ENCODE measurements at places on chromosomes 12 and 14.

GRCh38 chr14:104051092-104051813, 34.2 kb upstream of the ASPG start:
- DNase-seq = no peak

- DNase-seq = no peak
Measured at GRCh38 chr12:93547778-93548177, 24.7 kb upstream of the SOCS2 start.

DNA sequence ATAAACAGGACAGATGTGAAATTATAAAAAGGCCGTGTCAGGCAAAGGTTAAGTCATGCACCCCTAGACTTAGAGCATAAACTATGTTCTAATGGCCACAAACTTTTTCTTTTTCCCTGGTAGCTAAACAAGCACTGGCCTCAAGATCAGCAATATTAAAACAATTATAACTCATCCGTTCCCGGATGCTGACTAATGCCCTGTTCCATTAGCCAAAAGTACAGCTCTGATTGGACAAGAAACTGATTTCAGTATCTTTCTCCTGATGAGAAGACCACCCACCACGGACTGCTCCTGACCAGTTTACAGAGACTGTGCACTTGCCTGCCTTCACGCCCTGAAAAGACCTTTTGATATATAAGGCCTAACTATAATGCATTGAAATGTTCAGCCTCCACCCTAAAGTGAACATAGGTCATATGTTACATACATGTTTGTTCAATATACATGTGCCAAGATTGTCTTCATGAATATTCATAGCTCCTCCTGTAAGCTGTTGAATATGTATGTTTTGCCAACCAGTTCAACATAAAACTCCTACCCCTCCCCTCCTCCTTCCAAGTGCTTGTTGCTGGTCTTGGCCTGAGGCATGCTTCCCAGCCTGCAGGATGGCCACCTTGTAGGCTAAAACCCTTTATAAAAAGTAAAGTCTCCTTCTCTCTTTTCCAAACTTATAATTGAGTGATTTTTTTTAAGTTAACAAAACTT, 162.0 kb downstream of the IPO8 start:
- DNase-seq = no peak

DNA sequence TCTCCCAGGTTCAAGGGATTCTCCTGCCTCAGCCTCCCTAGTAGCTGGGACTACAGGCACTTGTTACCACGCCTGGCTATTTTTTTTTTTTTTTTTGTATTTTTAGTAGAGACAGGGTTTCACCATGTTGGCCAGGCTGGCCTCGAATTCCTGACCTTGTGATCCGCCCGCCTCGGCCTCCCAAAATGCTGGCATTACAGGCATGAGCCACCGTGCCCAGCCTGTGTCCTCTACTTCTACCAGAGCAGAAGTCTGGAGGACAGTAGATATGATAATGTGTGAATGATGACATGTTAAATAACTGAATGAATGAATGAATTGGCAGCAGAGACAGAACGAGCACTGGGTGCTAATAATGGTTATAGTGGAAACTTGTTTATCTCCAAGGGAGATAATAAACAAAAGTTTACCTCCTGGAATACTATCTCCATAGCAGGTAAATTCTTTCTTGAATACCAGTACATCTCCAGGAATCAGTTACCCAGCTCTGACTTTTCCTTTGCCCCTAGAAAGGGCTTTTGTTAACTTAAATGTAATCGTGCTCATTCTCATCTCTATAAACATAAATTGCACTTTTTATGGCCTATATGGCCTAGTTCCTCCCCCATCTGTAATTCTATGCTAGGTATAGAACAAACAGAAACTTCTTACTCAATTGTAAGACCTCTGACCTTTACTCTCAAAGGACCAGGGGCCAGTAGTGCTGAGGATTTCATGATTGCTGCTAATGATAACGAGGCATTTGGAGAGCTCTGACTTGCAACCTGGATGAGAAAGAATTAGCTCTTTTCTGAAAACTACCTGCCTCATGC, 7.2 kb upstream of the LGALS3 start:
- no peak for DNase-seq
